NCI-H1048 (cell line): ENCODE measurements at places on chromosomes 1 and 21.

DNA sequence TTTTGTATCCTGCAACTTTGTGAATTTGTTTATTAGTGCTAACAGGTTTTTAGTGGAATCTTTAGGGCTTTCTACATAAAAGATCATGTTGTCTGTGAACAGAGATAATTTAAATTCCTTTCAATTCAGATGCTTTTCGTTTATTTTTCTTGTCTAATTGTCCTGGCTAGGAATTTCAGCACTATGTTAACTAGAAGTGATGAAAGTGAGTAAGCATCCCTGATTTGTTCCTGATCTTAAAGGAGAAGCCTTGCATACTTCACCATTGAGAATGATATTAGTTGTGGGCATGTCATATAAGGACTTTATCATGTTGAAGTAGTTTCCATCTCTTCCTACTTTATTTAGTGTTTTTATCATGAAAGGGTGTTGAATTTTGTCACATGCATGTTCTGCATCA, 23.6 kb upstream of the TRIM67 start:
- no peak for DNase-seq

GRCh38 chr1:220711056-220711809, 21.1 kb downstream of the C1orf115 start:
- DNase-seq, result no peak

GRCh38 chr1:179448437-179449149, 82.8 kb downstream of the AXDND1 start:
- DNase-seq, result no peak

GRCh38 chr1:87452648-87453047, 124.0 kb downstream of the LMO4 start:
- DNase-seq, result no peak

GRCh38 chr1:155113450-155113980, 14.2 kb upstream of the EFNA1 start:
- no peak for DNase-seq

GRCh38 chr1:47656719-47657685, 219.2 kb downstream of the FOXD2 start:
- no peak for DNase-seq

DNA sequence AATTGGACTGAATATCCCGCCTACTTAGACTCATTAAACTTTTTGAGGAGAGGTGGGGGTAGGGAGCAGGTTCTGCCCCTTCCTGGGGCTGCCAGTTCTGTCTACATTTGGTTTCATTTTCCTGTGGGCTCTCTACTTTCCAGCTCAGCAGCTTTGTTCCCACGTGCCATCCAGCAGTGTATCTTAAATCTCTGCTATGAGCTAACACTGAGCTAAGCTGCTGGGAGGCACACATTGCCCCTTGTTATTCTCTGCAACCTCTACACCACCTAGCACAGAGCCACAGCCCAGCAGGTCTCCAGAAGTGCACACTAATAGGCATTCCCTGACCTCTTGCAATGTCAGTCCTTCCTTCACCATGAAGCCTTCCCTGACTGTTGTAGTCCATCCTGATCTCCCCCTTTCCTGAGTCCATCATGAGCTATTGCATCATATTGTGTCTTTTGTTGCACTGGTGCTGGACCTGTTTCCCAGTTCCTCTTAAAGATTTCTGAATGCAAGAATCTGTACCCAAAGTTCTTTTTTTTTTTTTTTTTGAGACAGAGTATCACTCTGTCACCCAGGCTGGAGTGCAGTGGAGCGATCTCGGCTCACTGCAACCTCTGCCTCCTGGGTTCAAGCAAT, 28.7 kb upstream of the NRDC start:
- no peak for DNase-seq

DNA sequence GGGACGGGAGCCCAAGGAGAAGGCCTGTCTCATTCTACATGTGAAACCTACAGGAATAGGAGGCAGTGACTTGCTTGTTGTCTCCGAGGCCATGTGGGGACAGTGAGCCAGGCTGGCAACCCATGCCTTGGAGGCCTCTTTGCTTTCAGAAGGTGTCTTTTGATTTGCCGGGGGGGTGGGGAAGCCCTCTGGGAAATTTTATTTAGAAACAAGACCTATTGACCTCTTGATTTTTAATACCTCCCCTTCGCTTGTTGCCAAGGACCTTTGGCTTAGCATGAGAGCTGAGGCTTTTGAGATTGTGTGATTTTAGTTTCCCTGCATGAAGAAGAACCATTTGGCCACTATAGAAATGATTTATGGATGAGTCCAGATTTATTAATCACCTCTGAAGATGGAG, 4.1 kb downstream of the ARMH1 start:
- DNase-seq, result no peak

GRCh38 chr1:163050496-163050895, 18.7 kb upstream of the RGS4 start:
- no peak for DNase-seq

GRCh38 chr1:63902844-63903589, 129.2 kb downstream of the ROR1 start:
- DNase-seq, result no peak

- DNase-seq, result no peak
These were observed 320.7 kb downstream of the RRAGC start for GRCh38 chr1:38538834-38539233.

- no peak for DNase-seq
These were observed 22.5 kb downstream of the WNT3A start for GRCh38 chr1:228029281-228029680.

- DNase-seq, result no peak
These were observed 23.6 kb downstream of the XCL2 start for GRCh38 chr1:168520052-168520751.

- DNase-seq, result no peak
These were observed 3.8 kb downstream of the FBXO2 start for GRCh38 chr1:11650331-11650991.

DNA sequence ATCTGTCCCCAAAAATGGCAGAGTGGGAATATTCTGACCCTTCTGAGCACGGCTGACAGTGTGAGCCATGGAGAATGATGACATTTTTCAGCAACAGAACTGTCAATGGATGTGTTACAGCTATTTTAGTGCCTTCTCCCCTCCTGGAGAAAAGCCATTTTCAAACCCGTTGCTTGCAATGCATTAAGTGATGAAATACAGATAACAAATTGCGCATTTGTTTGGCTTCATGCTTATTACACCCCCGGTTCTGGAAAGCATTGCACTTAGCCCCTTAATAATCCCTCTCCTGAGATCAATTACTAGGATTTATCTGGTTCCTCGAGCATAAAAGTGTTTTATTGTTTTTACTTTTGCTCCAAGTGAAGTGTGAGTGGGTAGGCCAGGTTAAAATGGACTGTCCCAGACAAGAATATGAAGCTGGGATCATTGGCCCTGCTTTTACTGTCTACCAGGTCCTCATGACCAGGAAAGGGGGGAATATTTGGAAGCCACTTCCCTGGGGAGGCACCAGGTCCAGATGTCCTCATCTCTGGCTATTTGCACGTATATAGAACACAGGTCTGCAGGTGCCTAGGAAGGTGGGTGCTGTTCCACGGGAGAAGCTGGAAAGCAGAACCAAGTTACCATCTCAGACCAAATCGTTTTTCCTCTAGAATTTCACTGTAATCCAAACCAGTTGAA, 37.5 kb upstream of the HHAT start:
- DNase-seq, result no peak

DNA sequence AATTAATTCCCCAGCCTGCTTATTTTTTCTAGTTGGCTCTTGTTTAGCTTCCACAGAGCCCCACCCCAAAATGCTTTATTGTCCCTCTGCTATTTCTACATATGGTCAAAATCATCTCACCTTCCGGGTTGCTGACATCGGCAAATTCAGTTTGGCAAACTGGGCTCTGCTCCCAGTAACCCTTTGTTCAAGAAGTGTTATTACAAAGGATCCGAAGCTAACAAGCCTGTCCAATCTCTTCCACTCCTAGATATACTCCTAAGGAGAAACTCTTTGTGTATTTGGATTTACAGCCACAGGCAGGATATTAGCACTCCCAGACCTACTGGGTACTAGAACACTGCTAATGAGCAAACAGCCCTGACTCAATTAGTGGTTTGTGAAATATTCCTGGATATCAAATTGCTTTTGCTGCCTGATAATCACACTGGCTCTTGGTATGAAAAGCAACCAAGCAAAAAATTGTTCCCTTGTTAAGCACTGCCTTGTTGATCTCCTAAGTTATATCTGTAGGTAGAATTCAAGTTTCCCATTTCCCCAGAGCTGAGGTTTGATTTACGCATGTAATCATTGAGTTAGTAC, 4.0 kb downstream of the JUN start:
- DNase-seq, result no peak

- DNase-seq, result no peak
These were observed 2.1 kb downstream of the PADI1 start for GRCh38 chr1:17207046-17207445.

DNA sequence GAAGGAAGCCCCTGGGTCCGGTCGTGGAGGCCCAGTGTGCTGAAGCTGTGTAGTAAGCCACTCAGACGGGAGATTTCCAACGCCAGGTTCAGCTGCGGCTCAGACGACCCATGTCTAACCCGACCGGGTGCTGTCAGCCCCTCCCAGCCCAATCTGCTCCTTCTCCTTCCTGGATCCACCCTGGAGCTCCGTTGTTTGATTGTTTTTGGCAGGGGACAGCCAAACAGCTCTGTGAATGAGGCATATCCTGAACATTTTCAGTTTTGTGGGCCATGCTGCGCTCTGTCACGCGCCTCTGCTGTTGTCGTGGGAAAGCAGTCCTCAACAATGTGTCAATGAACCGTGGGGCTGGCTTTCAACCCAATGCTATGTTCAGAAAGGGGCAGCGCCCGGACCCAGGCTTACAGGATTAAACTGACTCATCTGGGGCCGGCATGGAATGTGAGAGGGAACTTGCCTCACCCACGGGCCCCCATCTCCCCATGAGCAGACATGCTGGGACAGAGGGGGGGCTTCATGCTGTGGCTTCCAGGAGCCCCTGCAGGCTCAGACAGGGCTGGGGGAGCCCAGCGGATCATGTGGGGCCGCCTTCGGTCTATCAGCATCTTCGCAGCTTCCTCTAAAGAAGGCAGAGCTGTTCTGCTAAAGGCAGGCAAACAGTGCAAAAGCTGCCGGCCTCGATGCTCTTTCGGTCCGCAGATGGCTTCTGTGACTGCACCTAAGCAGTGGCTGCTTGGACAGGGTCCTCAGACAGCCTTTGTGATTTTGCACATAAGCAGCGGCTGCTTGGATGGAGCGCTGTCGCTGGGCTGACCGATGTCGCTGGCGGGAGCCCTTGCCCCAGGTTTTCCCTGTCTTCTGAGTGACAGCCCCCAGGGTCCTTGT, 101.7 kb downstream of the RIPK4 start:
- no peak for DNase-seq

DNA sequence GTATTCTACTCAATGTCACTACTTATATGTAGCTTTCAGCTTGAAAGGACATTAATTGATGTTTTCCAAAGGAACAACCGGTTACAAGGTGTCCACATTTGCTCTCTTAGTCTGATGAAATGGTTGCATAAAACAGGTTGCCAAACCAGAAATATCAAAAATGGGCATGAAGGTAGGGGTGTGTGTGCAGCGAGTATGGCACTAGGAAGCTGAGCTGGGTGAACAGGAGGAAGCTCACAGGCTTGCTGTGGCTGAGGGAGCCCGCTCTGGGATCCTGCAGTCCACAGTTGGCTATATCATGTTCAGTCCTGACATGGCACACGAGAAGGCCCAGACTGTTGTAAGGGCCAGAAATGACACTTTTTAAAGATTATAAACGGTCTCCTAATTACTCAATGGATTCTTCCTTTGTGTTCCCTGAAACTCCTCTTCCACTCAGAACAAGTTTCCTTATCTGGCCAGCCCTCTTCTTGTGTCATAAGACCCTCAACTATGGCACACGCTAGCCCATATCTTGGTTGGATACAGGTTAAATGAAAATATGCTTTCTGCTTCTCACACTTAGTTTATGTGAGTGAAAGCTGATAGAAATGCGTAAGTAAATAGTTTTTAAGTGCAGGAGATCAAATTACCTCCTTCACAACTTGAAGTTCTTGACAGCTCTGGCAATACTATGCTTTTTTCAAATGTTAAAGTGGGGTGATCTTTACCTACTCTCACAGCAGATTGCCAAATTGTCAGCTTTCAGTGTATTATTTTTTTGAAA, 201.5 kb downstream of the LMO4 start:
- DNase-seq, result no peak

GRCh38 chr1:156319664-156320063, 18.4 kb downstream of the CCT3 start:
- DNase-seq, result peak; percentile 41

DNA sequence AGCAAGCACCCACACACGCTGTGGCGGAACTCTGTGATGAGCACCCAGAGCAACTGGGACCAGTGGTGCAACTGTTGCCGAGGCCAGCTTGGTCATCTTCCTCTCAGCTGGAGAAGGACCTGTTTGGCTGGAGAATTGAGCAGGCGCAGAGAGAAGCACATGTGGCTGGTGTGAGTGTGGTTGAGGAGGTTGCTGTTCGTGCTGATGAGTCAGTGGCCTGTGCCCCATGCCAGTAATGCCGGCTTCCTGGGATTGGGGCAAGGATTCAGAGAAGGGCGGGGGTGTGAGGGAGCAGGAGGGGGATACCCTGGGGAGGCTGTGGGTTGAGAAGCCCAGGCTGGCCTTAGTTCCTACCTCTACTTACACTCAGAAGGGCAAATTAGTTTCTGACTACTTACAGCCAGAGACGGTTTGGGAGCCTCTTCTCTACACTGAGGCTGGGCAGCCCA, 57.5 kb upstream of the EPS8L3 start:
- no peak for DNase-seq

- no peak for DNase-seq
These were observed 6.8 kb upstream of the EFHD2 start for GRCh38 chr1:15402809-15403450.

DNA sequence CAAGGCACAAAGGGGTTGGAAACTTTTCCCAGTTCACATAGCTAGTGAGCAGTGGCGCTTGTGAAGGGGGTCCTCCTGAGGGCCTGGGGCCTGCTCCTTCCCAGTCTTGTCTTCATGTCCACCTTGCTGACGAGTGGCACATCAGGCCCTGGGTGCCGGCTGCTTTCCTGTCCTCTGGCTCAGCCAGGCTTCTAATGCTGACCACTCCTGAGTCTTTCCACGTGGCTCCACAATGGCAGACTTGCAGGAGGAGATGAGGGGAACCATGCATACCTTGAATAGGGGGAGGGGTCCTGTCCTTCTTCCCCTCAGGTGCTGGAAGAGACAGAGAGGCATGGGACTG, 38.7 kb downstream of the MAPKAPK2 start:
- no peak for DNase-seq

- no peak for DNase-seq
These were observed 15.7 kb downstream of the CFAP45 start for GRCh38 chr1:159884296-159884695.

DNA sequence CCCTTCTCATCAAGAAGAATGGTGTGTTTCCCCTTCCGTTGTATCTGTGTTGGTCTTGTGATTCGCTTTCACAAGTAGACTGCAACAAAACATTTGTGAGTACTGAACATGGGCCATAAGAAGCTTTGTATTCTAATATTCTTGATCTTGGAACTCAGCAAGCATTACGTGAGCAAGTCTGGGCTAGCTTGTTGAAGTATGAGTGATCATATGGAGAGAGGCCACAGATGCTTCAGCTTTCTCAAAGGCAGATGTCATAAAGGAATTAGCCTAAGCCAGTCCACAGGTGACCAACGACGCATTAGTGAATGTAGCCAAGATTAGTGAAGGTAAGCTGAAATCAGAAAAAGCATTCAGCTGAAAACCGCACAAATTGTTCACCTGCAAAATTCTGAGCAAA, 609.6 kb upstream of the NEGR1 start:
- no peak for DNase-seq
